HS-5 (cell line): ENCODE measurements at places on chromosomes 1 and 21.

DNA sequence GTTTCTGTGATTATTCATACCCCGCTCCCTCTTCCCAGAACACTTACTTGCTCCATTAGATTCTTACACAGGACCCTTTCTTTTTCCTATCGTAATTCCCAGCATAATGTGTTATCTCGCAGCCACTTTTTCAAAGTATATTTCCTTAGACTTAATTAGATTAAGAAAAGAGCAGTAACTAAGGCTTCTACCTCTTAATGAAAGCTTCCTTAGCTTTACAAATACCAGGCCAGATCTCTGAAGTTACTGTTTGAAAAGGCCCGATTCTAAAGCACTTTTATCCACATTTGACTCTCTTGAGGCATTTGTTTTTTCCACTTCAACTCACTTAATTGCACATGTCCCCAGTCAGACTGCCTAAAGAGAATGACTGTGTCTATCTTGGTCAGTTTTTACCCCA, 1264.3 kb upstream of the ADGRL2 start:
- DNase-seq = no peak

DNA sequence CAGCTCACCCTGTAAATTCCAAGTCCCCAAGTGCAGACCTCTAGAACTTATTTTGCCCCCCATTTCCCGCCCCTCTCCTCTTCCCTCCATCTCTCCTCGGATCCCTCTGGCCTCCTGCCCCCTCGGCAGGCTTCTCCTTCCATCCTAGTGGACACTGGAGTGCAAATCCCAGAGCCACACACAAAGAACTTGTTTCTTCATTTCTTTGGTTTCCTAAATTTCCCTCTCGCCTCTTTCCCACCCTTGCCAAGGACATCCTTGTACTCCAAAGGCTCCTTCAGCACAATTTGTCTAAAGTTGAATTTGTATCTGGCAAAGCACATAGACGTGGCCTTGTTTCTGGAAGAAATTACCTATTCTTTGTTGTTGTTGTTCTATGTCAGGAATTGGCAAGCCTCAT, 17.5 kb downstream of the UMODL1 start:
- DNase-seq = no peak

GRCh38 chr1:18313523-18313922, 167.2 kb upstream of the KLHDC7A start:
- no peak for DNase-seq

- DNase-seq = no peak
Measured at GRCh38 chr1:206893380-206893779, 3.9 kb upstream of the IL24 start.

DNA sequence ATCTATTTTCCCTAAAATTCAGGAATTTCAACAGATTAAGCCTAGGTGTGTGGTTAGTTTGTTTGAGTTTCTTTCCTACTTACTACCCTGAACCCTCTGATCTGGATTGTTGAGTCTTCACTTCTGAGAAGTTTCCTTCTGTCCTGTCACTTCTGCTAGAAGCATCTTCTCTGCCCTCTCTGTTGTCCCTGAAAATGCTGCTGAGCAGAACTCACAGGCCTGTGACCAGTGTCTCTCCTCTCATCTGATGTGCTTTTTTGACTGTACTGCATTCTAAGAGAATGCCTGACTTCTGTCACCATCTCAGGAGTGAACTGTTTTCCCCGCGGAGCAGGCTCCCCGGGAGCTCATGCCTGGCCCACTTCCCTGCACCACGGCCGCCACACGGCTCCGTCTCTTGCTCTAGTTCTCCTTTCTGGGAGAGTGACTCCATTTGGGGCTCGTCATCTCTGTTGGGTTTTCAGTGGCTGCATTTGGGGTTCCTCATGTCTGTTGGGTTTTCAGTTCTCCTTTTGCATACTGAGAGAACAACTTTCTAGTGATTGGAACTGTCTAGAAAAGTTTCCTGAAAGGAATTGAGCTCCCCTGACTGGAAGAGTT, 77.9 kb downstream of the POFUT2 start:
- no peak for DNase-seq

DNA sequence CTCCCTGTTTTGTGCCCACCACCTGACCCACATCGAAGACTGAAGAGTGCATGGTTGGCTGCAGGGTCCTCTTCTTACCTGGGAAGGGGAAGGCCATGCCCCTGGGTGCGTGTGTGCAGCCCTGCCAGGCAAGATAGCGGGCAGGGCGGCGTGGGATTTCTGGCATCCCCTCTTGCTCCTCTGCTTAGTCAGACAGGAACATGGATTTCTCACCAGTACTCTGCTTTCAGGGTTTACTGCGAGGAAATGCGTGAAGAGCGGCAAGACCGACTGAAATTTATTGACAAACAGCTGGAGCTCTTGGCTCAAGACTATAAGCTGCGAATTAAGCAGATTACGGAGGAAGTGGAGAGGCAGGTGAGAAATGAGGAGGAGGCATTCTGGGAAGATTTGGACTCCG, 15.5 kb upstream of the MIIP start:
- no peak for DNase-seq

- no peak for DNase-seq
Measured at GRCh38 chr1:53294567-53294966, 33.3 kb downstream of the LRP8 start.

DNA sequence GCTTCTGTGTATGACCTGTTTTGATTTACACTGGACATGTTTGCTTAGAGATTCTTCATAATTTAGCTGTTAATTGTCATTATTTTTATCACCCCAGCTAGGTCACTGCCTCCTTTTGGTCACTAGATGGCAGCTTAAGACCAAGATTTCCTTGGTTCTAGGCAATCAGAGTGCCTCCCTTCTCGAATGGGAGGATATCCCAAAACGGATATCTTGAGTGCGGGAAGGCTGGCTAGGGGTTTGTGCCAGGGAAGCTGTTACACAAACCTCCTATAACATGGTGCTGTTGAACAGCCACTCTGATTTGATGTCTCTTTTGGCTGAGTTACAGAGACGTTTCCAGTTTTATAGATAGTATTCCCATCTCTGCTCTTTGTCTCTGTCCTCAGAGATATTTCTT, 283.5 kb downstream of the S1PR1 start:
- DNase-seq = no peak

DNA sequence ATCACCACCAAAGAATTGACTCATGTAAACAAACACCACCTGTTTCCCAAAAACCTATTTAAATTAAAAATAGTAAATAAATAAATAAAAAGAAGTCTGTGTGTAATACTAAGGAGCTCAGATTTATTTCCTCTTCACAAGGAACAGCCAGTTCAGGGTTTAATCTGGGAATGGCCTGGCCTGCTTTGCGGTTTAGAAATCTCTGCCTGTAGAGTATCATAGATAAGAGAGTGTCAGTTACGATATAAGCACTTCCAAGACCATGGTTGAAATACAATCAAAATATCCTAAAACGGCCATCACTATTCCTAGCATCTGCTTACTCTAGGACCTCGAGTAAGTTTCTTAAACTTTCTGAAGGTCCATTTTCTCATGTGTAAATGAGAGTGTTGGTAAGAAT, 274.4 kb downstream of the PLPP3 start:
- no peak for DNase-seq
